NCI-H345 (cell line): ENCODE measurements at places on chromosomes 16 and 17.
A peak's percentile ranks its signal among the peaks of the same experiment; 100 is the strongest.

- no peak for DNase-seq
Measured at GRCh38 chr16:22933173-22933572, 119.2 kb downstream of the HS3ST2 start.

DNA sequence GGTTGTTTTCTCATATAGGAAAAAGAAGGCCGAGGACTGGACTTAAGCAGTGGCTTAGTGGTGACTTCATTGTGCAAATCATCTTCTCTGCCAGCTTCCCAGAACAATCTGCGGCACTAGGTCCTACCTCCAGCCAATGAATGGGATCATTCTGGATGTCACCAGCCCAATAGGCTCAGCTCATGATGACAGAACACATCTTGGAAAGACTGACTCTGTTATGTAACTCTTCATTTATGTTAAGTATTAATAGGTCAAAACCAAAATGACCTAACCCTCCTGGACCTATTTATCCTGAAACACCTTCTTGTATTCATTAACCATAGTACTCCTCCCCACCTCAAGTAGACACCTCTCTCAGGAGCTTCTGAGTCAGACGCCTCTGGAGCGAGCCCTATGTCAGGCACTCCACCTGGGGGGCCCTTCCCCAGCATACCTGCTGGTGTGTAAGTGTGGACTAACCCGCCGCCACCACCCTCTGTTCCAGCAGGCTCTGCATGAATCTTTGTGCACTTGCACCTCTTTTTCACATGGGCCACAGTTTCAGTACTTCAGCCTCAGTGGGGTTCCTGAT, 7.2 kb downstream of the ARL2BP start:
- no peak for DNase-seq

DNA sequence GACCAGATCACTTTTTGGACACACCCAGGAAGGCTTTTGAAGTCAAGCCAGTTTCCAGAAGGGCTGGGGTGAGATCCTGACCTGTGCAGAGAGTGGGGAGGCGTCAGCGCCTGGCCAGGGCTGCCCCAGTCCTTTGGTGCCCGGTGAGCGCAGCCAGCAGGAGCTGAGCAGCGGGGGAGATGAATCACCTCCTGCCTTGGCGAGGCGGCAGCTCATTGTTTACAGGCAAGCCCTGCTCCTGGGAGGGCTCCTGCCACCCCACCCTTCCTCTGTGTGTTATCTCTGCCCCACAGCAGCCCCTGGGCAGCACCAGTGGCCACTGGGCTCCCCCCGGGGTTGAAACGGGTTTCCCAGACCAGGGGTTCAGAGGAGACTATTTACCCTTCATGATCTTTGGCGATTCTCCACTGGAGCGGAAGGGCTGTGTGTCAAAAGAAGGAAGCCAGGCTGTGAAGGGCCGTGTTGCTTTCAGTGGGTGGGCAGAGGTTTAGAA, 14.1 kb upstream of the ITGB4 start:
- no peak for DNase-seq

- DNase-seq: no peak
Measured at GRCh38 chr17:77311371-77311981, 170.7 kb downstream of the SEC14L1 start.

DNA sequence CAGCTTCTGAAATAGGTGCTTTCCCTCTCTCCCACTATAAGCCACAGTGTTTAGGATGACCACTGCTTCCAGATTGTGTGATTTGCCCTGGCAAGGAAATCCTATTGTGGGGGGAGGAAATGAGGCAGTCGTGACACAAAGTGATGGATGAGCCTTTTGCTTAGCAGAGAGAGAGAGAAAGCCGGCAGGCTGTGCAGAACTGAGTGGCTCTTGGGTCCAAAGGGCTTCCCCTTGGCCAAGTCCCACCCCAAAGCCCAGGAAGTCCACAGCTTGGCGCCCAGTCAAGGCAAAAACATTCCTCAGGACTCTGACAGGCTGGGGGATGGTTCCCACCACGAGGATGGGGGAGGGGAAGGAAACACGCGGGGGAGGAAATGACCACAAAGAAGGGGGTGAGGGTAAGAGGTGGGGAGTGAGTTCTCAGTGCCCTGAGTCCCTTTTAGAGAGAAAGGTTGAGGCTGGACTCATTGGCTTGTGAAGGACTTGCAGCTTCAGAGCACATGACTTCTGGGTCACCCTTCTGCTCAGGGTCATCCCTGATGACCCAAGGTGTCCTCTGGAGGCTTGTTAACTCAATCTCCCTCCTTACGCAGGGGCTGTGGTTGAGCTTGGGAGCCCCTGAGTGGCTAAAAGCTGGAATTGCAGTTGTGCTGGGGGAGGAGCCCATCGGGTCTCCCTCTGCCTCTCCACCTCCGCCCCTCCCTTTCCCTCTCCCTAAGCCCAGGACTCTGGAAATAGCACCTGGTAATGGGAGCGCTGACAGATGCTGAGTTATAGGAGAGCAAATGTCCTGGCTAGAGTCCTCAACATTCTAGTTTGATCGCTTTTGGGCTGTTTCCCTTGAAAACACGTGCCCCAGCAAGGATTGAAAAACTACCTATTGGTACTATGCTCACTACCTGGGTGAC, 10.3 kb upstream of the MSL1 start:
- peak; percentile 87 for DNase-seq

GRCh38 chr16:4330277-4330874, 14.5 kb downstream of the GLIS2 start:
- peak; percentile 26 for DNase-seq

DNA sequence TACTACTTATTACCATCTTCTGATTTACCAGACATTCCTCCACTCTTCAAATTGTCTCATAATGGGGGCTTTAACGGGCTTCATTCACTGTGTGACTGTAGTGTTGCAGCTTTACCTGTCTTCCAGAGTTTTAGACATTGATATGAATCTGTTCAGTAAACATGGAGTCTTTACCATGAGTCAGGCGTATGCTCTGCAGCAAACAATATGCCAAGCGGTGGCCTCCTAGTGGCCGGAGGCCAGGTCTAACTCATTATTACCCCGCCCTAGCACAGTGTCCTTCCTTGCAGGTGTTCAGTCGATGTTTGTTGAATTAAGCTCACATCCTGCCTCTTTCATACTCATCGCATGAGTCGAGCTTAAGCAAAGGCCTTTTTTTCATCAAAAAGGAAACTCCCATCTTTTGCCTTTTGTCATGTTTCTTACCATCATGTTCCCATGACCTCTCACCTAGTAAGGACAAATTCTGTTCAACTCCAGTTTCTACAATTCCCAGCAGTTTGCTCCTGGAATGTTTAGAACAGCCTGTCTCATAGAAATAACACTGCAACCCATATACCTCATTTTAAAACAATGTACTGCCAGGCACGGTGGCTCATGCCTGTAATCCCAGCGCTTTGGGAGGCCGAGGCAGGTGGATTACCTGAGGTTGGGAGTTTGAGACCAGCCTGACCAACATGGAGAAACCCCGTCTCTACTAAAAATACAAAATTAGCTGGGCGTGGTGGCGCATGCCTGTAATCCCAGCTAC, 39.4 kb downstream of the TUBD1 start:
- DNase-seq: peak; percentile 12

DNA sequence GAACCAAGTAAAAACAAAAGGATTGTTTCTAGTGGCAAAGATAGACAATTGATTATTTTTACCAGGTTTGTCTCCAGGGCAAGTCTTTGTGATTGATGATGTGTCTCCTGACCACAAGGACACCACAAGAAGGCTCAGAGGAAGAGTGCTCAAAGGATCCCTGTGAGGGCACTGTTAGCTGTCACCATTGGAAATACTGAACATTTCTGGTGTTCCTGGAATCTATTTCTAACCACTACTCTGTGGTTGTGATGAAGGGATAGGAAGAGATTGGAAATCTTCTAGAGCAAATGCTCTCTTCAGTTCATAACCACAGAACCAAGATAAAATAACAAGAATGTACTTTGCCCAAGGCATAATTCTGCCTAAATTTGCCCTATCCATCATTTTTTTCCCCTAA, 15.3 kb downstream of the RNF43 start:
- no peak for DNase-seq

DNA sequence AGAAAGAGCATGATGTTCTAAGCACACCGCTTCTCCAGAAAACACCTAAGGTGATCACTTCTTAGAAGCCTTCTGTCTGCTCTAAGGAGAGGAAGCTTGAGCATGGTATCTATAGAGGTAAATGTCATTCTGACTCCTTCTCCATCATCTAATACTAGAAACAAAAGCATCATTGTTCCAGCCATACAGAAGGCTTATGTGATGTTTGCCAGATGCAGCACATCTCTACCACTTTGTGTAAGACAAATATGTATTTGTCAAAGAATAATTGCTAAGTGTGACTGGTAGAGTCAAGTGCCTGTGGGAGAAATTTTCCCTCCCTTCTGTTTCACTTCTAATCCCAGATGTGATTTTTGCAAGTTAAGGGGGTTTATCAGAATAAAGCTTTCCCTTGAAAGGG, 217.1 kb downstream of the HS3ST3A1 start:
- DNase-seq: no peak

GRCh38 chr17:77693776-77694175, 264.7 kb upstream of the TNRC6C start:
- no peak for DNase-seq
